ENCODE measurements at places on chromosomes 4 and X. TPM values are rescaled to one million over a fixed set of nuclear protein-coding genes. Genes with fewer than 3 reads are reported as not detected.

The PLP2 gene
- 17.1 TPM for total RNA-seq

The RHOXF2 gene
- total RNA-seq = not detected

The PDLIM3 gene
- 0.68 TPM for total RNA-seq

The F9 gene
- not detected for total RNA-seq

The C1QTNF7 gene
- not detected for total RNA-seq

The ZBED1 gene
- 17.8 TPM for total RNA-seq

The SGMS2 gene
- total RNA-seq = 126 TPM

The POLN gene
- total RNA-seq = 1.4 TPM

The RAB41 gene
- total RNA-seq = not detected

The ZNF157 gene
- 0.07 TPM for total RNA-seq

The SPATA4 gene
- 0.14 TPM for total RNA-seq

The CFP gene
- under 0.01 TPM for total RNA-seq

The CXorf49B gene
- not detected for total RNA-seq
